Stromal cell of bone marrow (primary cell): ENCODE measurements at places on chromosomes 16 and 17.

DNA sequence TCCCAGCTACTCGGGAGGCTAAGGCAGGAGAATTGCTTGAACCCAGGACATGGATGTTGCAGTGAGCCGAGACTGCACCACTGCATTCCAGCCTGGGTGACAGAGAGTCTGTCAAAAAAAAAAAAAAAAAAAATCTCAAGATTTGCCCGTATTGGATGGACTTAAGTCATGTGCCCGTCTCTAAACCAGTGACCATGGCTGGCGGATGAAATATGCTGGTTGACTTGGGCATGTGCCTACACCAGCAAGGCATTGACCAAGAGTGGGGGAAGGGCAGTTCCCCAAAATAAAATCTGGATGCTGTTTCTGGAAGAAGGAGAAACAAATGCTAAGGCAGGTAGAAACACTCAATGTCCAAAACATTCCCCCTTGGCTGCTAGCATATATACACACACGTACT is 21.5 kb upstream of the COL1A1 start:
- no peak for DNase-seq

DNA sequence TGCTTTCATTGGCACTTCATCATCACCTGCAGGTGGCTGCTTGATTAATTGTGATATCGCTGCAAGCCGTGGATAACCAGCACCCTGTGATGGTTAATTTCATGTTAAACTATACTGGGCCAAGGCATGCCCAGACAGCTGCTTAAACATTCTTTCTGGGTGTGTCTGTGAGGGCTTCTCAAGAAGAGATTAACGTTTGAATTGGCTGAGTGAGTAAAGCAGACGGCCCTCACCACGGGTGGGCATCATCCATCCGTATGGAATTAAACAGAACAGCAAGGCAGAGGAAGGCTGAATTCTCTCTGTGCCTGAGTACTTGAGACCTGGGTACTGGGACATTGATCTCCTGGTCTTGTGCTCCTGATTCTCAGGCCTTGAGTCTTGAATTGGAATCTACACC is 7.1 kb upstream of the ZNF213 start:
- DNase-seq = no peak

DNA sequence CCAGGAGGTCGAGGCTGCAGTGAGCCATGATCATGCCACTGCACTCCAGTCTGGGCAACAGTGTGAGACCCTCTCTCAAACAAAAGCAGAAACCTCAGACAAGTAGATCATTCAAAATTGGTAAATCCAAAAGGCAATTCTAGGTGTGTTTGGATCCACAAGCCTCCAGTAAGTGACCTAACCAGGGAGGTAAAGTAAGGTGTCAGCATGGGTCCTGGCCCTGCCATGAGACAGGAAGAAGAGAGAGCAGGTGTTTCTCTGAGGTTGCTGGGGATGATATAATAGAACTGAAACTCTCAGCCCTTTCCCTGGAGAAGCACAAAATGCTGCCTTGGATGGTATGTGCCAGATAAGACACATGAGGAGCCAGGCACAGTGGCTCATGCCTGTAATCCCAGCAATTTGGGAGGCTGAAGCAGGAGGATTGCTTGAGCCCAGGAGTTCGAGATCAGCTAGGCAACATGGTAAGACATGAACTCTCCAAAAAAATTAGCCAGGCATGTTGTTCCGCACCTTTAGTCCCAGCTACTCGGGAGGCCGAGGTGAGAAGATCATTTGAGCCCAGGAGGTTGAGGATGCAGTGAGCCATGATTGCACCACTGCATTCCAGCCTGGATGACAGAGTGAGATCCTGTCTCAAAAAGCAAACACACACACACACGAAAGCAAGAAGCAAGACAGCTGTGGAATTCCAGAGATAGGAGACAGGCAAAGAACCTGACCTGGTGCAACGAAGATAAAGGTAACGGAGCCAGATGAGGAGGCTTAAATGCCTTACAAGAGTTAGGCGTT is 6.5 kb downstream of the TM4SF5 start:
- no peak for DNase-seq

DNA sequence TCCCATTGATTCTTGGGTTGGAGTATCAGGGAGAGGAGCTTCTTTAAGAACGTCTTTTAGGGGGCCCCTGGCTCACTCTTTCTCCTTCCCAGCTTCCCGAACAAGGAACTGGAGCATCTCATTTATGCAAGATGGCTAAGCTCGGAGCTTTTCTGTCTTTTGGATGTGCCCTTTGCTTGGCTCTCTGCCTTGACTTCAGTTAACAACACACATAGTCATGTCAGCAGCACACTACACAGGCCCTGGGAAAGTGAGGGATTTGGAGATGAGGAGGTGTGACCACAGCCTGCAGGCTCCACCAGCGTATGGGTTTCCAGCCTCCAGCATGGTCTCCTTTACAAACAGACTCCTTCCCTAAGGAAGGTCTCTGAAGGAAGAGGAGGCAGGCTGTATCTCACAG is 310.4 kb downstream of the SNX29 start:
- DNase-seq = no peak

GRCh38 chr17:20073055-20073979 is 64.2 kb downstream of the SPECC1 start:
- DNase-seq = peak; percentile 38

DNA sequence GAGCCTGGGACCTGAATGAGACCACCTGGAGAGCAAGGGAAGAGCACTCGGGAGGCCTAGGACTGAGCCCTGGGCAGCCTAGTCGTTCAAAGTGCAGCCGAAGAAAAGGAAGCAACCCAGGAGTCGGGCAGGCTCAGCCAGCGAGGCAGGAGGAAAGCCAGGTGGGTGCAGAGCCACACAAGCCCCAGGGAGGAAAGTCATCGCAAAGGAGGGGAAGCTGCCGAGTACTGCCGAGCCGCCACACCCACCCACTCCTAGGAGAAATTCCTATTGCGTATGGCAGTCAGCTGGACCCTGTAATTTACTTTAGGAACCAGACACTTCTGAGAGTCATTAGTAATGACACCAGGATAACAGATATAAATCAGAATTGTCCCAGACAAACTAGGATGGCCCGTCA is 187.6 kb downstream of the KATNIP start:
- DNase-seq = no peak

GRCh38 chr17:72967977-72968585 is 124.4 kb downstream of the SLC39A11 start:
- DNase-seq = peak; percentile 25

GRCh38 chr17:31492880-31493655 is 101.6 kb downstream of the RAB11FIP4 start:
- DNase-seq = no peak

GRCh38 chr16:78045865-78046581 is 23.7 kb downstream of the CLEC3A start:
- peak; percentile 11 for DNase-seq

DNA sequence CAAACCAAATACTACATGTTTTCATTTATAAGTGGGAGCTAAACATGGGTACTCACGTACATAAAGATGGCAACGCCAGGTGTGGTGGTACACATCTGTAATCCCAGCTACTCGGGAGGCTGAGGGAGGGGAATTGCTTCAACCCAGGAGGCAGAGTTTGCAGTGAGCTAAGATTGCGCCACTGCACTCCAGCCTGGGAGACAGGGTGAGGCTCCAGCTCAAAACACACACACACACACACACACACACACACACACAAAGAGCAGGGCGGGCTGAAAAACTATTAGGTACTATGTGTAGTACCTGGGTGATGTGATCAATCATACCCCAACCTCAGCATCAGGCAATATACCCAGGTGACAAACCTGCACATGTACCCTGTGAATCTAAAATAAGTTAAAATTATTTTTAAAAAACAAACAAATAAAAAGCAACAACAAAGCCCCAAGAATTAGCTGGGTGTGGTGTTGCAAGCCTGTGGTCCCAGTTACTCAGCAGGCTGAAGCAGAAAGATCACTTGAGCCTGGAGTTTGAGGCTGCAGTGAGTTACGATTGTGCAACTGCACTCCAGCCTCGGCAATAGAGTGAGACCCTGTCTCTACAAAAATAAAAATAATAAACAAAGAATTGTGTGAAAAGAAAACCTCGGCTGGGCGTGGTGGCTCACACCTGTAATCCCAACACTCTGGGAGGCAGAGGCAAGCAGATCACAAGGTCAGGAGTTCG is 11.9 kb upstream of the FAAP100 start:
- peak; percentile 72 for DNase-seq

DNA sequence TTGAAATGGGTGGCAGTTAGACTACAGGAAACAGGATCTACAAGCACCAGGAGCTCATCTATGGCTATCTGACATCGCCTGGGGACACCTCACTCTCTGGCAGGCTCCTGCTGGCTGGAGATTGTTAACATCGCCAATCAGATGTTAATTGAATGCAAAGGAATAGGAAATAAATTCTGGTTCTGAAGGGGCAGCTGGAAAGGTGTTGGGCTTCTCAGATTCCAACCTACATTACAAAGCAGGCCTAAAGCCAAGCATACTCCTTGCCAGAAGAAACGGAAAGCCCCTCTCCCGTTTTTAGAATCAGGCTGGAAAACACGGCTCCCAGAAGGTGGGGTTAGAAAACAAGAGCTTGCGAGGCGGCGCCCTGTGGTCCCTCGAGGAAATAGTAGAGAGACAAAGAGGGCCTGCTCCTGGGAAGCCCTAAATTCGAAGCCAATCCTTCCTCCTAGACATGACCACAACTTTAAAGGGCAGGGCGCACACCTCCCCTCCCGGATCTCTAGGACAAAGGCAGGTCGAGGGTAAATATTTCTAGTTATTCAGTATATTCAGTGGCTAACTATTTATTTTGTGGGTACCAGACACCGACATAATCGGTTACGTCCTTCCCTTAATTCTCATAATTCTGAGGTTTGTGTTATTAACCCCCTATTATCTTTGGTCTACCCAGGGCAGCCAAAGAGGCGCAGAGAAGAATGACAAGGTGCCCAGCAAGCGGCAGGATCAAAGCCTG is 763 bp upstream of the TOM1L1 start:
- no peak for DNase-seq

- no peak for DNase-seq
Measured at GRCh38 chr16:31087481-31087880, 1.3 kb downstream of the PRSS53 start.

- DNase-seq = no peak
Measured at GRCh38 chr16:72480911-72481310, 309.0 kb upstream of the PMFBP1 start.

DNA sequence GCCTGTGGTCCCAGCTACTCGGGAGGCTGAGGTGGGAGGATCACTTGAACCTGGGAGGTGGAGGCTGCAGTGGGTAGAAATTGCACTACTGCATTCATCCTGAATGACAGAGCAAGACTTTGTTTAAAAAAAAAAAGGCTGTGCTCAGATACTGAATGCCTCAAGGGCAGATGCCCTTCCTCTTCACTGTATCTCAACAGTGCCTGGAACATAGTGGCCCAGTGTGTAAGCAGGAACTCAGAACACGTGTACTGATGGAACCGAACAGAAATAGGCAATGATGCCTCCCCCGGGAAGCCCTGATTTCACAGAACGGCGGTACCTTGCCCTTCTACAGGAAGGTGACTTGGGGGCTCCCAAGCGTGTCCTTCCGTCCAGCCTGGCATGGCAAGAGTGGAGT is 46.8 kb downstream of the PLXDC1 start:
- no peak for DNase-seq
